ENCODE measurements at places on chromosomes 13 and 19. TPM values are rescaled to one million over a fixed set of nuclear protein-coding genes. Genes with fewer than 3 reads are reported as not detected.
A peak's percentile ranks its signal among the peaks of the same experiment; 100 is the strongest.

- peaks cover 23% of the 10 kb centered on the region for H3K4me1 ChIP-seq
- no peaks in the 10 kb centered on the region for H3K27me3 ChIP-seq
- no peak for DNase-seq
- H3K27ac ChIP-seq = peak overlapping the region; percentile 97
Observed at GRCh38 chr19:11964496-11964857, 363 bp upstream of the ZNF763 start.

GRCh38 chr19:48777720-48778119 is 22.4 kb downstream of the FGF21 start:
- H3K4me3 ChIP-seq = no peak overlapping the region
- DNase-seq = no peak
- no peaks in the 10 kb centered on the region for H3K36me3 ChIP-seq
- peaks cover 20% of the 10 kb centered on the region for H3K4me1 ChIP-seq

GRCh38 chr13:65035302-65035701 is 2194.8 kb downstream of the PCDH9 start:
- DNase-seq = no peak
- no peak overlapping the region for H3K27ac ChIP-seq
- H3K36me3 ChIP-seq = no peaks in the 10 kb centered on the region
- no peak overlapping the region for H3K4me3 ChIP-seq

DNA sequence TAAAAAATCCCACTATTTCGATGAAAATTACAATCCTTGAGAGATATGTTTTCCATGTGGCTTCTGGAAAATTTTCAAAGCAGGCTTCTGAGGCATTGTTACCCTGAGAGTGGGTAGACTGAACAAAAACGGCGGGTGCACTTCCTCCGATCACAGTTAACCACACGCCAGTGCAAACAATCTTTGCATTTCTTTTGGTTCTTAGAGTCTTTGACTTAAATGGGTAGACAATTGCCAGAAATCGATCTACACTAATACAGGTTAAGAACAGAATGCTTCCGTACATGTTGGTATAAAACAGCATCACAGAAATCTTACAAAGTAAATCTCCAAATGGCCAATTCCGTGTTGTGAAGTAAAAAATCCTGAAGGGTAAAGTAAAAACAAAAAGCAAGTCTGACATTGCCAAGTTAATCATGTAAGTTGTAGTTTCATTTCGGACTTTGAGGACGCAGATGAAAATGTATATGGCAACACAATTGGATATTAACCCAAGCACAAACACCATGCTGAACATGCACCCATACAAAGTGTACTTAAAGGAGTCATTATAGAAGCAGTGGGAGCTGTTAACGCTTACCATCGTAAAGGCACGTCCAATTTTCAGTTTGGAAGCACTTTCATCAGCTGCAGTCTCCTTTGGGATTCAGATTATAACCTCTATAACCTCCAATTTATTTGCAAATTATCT is 927 bp downstream of the LPAR6 start:
- H3K36me3 ChIP-seq = no peaks in the 10 kb centered on the region
- peak overlapping the region; percentile 68 for H3K4me3 ChIP-seq
- no peaks in the 10 kb centered on the region for H3K27me3 ChIP-seq
- peaks cover 39% of the 10 kb centered on the region for H3K4me1 ChIP-seq

DNA sequence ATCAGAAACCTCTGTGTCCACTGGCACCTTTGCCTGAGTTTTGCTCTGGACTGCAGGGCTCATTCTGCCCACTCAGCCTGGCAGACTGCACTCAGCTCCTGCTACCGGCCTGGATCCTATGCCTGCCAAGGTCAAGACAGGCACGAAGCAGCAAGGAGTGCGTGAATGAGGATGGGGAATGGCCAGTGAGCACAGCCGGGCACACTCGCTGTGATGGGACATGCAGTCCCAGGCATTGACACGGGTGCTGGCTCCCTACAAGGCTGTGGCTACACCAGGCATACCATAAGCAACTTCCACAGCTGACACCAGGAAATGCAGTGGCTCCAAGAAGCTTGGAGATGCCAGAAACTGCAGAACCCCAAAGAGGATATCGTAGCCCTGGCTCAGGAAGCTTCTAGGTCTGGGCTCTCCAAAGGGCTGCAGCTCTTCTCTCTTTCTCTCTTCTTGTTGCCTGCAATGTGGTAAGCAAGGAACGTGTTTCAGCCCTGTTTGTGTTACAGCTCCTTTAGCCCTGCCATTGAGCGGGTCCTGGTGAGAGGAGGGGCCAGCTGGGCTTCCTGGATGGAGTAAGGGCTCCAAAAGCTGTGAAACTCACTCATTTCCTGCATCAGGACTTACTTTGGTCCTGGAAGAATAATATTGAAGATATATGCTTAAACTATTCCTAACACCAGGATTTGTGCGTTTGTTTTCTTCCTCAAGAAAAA is 832.6 kb upstream of the SLITRK5 start:
- no peaks in the 10 kb centered on the region for H3K36me3 ChIP-seq
- no peak overlapping the region for H3K4me3 ChIP-seq
- no peaks in the 10 kb centered on the region for H3K27me3 ChIP-seq
- no peak overlapping the region for H3K27ac ChIP-seq
- H3K4me1 ChIP-seq = no peaks in the 10 kb centered on the region

NKG7 gene
- total RNA-seq = 3.4 TPM

DNA sequence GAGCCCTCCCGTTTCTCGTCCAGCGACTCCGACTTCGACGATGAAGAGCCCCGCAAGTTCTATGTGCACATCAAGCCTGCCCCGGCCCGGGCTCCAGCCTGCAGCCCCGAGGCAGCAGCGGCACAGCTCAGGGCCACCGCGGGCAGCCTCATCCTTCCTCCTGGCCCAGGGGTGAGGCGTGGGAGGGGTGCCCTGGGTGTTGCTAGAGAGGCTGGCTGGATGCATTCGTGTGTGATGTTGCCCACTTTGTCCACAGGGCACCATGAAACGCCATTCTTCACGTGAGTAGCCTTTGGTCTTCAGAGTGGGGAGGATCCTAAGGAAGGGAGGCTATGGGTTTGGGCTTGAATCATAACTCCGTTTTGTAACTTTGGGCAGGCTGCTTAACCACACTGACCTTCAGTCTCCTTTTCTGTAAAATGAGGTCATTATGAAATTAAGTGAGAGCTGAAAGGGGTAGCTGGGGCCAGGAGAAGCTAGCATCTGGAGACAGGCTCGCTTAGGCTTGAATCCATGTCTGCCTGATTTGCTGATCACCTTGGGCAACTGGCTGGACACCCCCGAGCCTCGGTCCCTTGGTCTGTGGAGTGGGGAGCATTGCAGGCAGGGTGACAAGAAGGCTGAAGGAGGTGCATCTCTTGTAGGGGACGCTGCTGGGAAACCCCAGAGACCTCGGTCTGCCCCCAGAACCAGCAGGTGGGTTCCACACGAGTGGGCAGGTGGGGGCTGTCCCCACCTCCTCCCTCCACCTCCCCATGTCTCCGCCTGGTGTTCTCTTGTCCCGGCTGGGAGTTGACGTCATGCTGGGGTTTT is 18.7 kb upstream of the B3GNT3 start:
- H3K27me3 ChIP-seq = no peaks in the 10 kb centered on the region
- no peak overlapping the region for H3K27ac ChIP-seq
- no peak for DNase-seq
- H3K4me3 ChIP-seq = no peak overlapping the region

DNA sequence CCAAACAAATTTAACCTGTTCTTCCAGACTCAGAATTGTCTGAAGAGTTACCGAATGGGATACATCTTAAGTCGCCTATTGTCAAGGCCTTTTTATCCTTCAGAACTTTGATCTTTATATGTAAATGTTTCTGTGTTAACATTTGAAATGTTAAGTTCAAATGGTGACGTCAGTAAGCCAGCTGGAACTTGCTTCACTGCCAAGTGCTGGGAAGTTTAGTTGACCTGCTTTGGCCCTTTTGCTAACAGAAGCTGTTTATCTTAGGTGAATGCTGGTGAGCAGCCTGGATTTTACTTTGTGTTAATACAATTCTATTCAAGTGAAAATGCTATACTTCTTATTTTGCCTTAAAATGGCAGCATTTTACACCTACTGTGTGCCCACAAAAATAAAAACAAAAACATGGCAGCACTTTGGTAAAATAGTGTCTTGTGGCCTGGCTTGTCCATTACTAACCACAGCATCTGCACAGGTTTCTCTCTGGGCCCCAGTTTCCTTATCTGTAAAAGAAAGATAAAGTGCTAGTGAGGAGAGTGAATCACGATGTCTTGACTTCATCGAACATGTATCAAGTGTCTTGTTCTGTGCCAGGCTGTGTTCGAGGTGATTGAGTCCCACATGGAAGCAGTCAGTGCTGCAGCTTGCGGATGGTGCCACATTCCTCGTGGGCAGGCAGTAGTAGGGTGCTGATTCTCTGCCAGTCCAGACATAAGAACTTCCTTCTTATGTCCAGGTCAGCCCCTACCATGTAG is 2.2 kb downstream of the NAXD start:
- H3K4me1 ChIP-seq = peaks cover 36% of the 10 kb centered on the region
- no peak for DNase-seq
- H3K36me3 ChIP-seq = no peaks in the 10 kb centered on the region
- H3K27me3 ChIP-seq = no peaks in the 10 kb centered on the region
- H3K4me3 ChIP-seq = peak overlapping the region; percentile 89
- no peak overlapping the region for H3K27ac ChIP-seq

DNA sequence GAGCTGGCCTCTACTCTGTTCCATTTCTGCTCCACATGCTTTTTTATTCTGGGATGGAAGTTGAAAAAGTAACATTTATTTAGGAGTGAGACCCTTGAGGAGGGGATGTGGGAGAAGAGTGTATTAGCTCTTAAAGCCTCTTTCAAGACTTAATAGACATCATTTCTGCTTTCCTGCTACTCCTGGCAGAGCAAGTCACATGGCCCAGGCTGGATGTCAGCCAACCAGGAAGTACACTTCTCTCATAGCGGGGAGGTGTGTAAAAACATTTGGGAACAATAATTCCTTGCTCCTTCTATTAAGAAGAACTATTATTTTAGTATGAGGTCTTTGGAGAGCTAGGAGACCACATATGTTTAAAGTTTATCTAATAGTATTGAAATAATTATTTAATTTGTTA is 40.6 kb upstream of the FAM216B start:
- no peaks in the 10 kb centered on the region for H3K36me3 ChIP-seq
- no peaks in the 10 kb centered on the region for H3K27me3 ChIP-seq
- no peak overlapping the region for H3K27ac ChIP-seq
- H3K4me1 ChIP-seq = no peaks in the 10 kb centered on the region
- DNase-seq = no peak

FAM124A gene
- total RNA-seq = 5.4 TPM

DNA sequence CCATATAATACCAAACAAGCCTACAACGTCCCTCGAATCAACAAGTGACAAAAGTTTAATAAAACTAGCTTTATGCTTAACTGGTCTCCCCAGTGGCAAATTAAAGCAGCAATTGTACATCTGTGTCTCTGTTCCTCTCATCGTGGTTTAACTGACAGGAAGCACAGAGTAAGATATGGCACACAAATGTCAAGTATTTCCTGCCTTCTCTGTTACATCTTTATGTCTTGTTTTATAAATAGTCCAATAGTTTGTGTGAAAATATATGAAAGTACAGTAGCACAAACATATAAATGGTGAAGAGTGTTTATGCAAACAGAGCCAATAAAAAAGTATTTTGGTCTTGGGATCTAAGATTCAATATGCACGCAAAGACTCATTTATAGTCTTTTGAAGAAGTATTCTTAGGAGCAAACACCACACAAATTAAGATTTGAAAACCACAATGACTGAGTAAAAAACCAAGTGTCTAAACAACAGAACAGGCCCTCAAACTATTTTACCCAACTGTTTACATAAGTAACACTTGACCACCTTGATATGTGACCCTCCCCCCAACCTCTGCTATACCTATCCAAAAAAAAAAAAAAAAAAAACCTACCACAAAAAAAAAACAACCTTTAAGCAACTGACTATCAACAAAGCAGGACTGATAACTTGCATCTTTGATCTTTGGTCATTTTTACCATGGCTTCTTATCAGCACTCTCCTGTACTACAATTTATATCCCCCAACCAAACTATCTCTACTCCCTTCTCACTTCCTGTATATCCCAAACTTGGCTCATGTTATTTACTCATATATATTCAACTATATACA is 14.0 kb downstream of the ELF1 start:
- peaks cover 62% of the 10 kb centered on the region for H3K4me1 ChIP-seq
- DNase-seq = no peak
- H3K27ac ChIP-seq = no peak overlapping the region
- H3K27me3 ChIP-seq = no peaks in the 10 kb centered on the region

DNA sequence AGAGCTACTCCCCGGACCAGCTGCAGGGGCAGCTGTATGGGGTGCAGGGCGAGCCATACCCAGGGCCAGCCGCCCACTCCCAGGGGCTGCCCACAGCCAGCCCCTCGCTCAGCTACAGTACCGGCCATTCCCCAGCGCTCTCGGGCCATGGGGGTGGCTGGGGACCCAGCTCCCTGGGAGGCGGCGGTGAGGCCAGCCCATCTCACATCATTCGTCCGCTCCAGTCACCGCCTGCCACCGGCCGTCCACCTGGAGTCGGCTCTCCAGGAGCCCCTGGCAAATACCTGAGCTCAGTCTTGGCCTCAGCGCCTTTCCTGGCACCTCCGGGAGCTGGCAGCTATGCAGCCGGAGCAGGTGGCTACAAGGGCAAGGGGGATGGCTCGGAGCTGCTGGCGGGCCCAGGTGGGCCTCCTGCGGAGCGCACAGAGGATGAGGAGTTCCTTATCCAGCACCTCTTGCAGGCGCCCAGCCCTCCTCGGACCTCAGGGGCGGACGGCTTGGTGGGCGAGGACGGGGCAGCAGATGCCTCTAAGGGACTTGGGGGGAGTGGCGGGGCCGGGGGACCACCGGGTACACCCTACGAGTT is 4.9 kb downstream of the PRR12 start:
- no peak overlapping the region for H3K27ac ChIP-seq
- H3K36me3 ChIP-seq = peaks cover 41% of the 10 kb centered on the region
- no peak for DNase-seq
- H3K4me1 ChIP-seq = peaks cover 18% of the 10 kb centered on the region
- H3K4me3 ChIP-seq = no peak overlapping the region

PRODH2 gene
- total RNA-seq = not detected

KISS1R gene
- not detected for total RNA-seq

DNA sequence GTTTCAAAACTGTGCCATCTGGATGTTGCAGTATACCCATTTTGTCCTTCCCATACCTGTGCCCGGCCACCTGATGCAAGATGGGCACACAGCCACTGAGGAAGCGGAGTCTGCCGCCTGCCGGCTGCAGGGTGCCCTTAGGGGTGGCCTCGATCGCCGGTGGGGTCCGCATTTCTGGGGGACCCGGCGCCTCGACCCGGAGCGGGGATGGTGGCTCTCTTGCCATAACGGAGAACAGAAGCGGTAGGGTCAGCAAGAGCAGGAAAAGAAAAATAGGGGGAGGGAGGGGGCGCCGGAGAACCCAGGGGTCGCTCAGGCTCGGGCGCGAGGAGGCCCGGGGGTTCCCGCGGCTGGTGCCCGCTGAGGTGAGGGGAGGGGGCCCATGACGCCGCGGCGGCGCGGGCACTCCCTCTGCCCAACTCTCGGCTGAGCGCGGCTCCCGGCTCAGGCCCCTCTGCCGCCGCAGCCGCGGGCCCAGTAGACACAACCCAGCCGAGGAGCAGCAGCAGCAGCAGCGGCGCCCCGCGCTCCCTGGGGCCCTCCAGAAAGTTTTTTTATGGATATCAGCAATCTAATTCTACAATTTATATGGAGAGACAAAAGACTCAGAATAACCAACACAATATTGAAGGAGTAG is 13.8 kb upstream of the CYP4F2 start:
- no peaks in the 10 kb centered on the region for H3K36me3 ChIP-seq
- no peaks in the 10 kb centered on the region for H3K27me3 ChIP-seq

- DNase-seq = no peak
- H3K36me3 ChIP-seq = no peaks in the 10 kb centered on the region
Observed at GRCh38 chr19:33052352-33052972, 12.2 kb downstream of the RHPN2 start.
